ENCODE measurements at places on chromosomes 6 and 20. TPM values are rescaled to one million over a fixed set of nuclear protein-coding genes. Genes with fewer than 3 reads are reported as not detected.

HFE gene
- 14.1 TPM for total RNA-seq

MEP1A gene
- total RNA-seq: not detected

RANBP9 gene
- 14.4 TPM for total RNA-seq

NKAPL gene
- total RNA-seq: not detected

CCN6 gene
- not detected for total RNA-seq

EYS gene
- total RNA-seq: 0.06 TPM

CNKSR3 gene
- total RNA-seq: 13.0 TPM

TRAM2 gene
- 42.0 TPM for total RNA-seq

WFDC12 gene
- total RNA-seq: not detected

FOXO3 gene
- total RNA-seq: 16.3 TPM

OPRL1 gene
- 1.5 TPM for total RNA-seq

CAPN11 gene
- total RNA-seq: not detected

BTBD3 gene
- 12.5 TPM for total RNA-seq

CDSN gene
- total RNA-seq: 0.06 TPM
